ENCODE measurements at places on chromosomes 3 and 15.

- no peak for DNase-seq
Measured at GRCh38 chr3:15861163-15861562, 63.4 kb upstream of the ANKRD28 start.

GRCh38 chr15:41971089-41971894 lies 1.1 kb downstream of the EHD4 start:
- peak; percentile 61 for DNase-seq

DNA sequence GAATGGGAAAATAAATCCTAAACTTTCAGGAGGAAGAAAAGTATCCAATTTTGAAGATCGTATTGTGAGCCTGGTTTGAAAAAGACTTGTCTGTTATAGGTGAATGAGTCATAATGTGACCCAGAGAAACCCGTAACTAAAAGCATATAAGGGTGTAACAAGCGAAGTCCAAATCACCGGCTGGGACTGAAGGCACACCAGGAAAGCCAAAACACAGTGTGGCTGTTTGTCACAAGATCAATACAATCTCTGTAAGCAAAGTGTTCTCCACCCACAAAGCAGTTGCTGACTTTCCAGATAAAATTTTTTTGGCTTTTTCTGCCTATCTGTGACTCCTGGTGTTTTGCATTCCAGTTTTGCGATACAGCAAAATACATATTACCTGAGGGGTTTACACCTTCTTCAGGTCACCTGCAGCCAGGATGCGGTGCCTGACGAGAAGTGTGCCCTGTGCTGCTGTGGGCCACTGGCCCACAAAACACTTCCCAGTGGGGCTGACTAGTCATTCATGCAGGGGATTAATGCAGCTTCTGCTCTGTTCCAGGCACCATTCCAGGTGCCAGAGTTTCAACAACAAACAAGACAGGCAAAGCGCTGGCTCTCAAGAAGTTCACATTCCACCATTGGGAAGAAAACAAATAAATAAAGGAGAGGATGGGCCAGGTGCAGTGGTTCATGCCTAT lies 14.4 kb downstream of the HES1 start:
- DNase-seq = no peak

- DNase-seq = no peak
Measured at GRCh38 chr3:23619705-23620637, 185.8 kb upstream of the UBE2E1 start.

DNA sequence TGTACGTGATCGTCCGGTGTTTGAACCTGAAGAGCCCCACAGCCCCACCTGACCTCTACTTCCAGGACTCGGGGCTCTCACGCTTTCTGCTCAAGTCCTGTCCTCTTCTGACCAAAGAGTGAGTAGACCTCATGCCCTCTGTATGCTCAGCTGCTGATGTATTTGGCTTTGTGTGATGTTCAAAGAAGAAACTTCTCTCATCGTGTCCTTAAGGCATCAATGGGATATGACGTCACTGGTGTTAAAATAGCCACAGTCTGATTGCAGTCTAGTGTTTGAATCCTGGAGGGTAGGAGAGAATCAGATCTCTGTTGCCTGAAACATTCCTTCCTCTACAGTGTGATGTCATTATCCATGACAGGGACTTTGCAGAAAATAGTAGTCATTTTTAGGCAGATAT lies 28.1 kb downstream of the ABHD2 start:
- no peak for DNase-seq

DNA sequence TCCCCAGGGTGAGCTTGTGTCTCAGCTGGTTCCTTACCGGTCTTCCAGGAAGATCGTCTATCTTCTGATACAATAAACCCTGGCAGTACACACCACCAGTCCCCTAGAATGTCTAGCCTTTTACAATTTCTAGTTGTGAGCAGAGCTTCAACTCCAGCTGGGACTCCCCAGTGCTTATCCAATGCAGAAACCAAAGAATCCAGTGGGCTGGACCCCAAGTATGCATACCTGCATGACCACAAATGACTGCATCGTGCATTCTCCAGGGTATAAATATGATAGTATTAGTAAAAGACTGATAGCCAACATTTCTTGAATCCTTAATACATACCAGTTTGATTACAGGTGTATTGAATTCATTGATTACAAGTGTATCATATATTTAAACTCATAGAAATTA lies 176.0 kb downstream of the SATB1 start:
- DNase-seq = no peak

GRCh38 chr3:17040990-17041377 lies 156.2 kb downstream of the PLCL2 start:
- no peak for DNase-seq

Data from HepG2 (cell line).